CD4-positive, alpha-beta T cell treated with Interferon gamma for 1 hour (primary cell): ENCODE measurements at places on chromosomes 4 and X.

GRCh38 chrX:40140706-40141499, 43.1 kb upstream of the BCOR start:
- no peak for DNase-seq

GRCh38 chr4:183426507-183426906, 17.9 kb upstream of the CDKN2AIP start:
- no peak for DNase-seq

DNA sequence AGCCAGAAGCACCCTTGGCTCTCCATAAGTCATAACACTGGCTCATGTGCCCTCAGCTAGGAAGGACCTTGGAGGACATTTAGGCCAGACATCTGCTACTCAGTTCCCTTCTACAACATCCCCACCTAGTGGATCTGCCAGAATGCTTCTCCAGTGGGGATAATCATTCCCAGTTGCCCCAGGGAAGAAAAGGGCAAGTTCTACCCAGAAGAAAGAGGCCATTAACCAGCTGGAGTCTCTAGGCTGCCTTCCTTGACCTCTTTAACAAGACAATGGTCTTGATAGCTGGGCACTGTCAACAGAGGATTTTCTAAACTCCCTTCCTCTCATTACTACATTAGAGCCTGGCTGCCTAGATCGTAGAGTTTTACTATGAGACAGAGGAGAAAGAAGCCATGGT, 42.0 kb downstream of the LGI2 start:
- no peak for DNase-seq

DNA sequence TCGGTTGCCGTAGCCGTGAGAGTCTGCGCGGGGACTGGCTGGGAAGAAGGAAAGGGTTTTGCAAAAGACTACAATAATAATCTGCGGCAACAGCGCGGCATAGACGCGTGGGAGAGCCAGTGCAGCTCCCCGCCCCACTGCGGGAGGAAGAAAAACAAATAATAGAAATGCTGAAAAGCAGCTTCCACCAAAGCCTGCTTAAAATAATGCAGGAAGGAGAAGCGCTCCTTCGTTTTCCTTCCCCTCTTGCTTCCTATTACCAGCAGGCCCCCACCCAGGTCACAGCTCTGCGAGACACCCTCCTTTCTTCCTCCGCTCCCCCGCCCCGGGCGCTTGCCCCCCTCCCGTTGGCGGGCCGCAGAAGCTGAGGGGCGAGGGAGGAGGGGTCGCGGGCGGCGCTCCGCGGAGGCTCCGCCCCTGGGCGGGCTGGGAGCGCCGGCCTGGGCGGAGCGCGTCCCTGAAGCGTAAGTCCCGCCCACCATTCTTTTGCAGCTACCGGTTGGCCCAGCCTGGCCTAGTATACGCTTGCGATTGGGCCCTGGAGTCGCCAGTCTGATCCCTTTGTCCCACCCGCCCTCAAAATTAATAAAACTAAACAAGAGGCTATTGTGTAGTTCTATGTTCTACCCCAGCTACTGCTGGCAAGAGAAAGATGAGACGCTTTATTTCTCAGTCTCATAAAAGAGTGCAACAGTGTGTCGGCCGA, 636 bp upstream of the AMOT start:
- DNase-seq: peak; percentile 84

- DNase-seq: no peak
Measured at GRCh38 chrX:33840176-33840575, 291.9 kb downstream of the FAM47A start.

DNA sequence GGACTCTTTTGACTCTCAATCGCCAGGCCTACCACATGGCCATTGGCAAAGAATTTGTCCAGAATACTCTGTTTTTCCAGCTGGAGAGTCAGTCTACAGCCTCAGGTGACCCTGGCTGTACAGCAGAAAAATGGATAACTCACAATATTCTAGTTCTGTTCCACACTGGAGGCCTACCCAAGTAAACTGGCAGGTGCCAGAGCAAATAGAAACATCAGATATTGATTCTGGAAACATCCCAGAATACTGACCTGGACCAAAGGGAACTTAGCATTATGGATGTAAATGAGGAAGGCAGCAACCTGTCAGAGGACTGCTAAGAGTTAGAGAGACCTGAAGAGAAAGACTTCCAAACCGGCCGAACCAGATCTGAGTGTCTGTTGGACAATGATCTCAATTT, 147.9 kb upstream of the SMAD1 start:
- DNase-seq: no peak

DNA sequence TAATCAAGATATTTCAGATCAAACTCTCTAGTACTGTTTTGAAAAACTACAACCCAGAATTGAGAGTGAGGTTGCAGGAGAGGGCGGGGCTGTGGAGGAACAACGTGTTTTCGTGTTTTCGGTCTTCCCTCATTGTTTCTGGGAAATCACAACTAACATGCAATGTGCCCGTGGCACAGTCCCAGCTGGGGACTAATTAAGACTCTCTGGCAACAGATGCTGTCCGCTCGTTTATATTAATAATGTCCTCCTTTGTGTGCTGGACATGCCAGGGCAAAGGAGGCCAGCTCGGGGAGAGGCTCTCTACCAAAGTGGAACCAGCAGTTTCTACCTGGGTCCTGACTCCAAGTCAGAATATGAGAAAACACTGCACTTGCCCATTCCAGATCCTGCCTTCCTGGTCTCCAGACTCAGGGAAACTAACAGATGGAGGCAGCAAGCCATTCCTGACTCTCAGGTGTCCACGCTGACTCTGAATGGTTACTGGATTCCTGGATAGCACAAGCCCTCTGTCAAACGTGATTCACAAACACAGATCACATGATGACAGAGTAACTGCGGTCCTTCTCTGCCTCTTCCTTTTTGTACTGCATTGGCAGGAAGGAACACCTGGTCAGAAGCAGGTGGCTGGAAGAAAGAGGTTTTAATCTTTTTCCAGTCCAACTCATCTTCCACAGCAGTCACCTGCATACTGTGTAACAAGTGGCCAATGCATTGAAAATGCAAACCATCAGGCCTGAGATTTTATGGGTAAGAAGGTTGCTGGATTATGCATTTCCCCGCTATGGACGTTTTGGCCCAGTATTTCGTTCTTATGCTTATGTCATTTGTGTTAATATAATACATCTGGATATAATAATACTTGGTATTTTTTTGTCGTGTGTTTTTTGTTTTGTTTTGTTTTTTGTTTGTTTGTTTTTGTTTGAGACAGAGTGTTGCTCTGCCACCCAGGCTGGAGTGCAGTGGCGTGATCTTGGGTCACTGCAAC, 65.0 kb downstream of the COQ2 start:
- peak; percentile 67 for DNase-seq

DNA sequence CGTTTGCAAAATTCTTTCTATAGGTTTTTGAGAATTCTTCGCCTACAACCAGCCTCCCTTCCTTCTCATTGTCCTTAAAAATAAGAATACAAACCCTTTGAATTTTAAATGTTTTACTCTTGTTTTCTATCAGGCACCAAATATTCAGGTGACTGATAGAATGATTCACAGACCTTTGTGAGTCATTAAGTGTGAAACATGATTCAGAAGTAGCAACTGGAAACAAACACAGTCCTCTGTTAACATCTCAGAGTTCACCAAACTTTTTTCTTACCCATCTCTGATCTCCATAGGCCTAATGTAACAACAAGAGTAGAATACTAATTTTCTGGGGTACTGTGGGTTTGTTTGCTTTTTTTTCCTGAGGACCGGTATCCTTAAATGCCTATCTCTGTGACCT, 63.4 kb upstream of the MAB21L2 start:
- DNase-seq: no peak

- no peak for DNase-seq
Measured at GRCh38 chr4:126174627-126175026, 859.9 kb downstream of the FAT4 start.

- no peak for DNase-seq
Measured at GRCh38 chr4:86921608-86922252, 13.1 kb upstream of the AFF1 start.

DNA sequence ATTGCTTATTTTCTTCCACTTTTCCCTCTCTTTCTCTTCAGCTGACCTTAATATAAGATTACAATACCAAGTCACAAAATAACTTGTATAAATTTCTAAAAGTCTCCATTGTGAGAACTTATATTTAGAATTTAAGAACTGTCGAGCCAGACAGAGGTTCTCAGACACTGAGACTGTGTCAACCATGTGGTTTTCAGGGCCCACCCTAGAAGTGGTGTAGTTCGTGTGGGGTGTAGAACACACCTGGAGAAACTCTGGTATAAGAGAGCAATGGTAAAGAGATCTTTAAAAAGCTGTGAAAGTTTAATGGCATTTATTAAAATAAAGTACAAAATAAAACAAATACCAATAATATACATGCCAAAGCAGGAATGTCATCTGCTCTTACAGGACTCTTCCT, 19.7 kb downstream of the CPEB2 start:
- DNase-seq: no peak

GRCh38 chr4:175412161-175412560, 399.9 kb downstream of the GPM6A start:
- no peak for DNase-seq
